ENCODE measurements at places on chromosomes 4 and X.

DNA sequence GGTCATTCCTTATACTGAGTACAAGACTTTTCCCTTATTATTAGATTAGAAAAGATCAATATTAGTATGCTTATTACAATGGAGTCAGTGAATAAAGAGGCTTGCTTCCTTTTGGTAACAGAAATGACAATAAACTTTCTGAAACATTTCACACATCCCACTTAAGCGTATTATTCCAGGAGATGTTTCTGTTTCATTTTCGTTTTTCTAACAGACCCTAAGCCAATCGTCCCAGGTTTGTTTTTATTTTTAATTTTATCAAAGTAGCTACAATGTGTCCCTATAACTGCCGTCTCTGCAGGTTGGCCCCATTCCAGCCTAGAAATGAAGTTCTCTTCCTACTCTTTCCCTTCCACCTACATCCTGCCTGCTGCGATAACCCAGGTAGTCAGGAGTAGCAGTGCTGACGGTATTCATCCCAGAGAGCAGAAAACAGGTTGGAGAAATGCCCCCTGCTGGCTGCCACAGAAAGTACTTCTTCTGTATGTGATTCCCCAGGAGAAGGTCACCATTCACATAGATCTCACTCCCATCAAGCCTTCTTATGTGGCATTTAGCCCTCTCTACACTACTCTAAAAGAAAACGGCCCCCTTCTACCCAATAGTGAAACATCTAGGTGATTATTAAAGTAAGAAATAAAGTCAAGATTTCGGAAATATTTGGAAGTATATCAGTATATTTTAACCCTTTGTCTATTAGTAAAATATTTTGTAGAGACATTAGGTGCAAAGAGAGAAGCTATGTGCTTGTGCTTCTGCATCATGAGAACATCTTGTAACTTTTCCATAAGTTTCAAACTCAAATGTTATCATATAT is 40.4 kb downstream of the ENPEP start:
- DNase-seq = peak; percentile 71

- DNase-seq = no peak
Measured at GRCh38 chr4:75718529-75718928, 5.8 kb upstream of the USO1 start.

GRCh38 chr4:87356832-87357526 is 34.0 kb downstream of the HSD17B11 start:
- peak; percentile 38 for DNase-seq

DNA sequence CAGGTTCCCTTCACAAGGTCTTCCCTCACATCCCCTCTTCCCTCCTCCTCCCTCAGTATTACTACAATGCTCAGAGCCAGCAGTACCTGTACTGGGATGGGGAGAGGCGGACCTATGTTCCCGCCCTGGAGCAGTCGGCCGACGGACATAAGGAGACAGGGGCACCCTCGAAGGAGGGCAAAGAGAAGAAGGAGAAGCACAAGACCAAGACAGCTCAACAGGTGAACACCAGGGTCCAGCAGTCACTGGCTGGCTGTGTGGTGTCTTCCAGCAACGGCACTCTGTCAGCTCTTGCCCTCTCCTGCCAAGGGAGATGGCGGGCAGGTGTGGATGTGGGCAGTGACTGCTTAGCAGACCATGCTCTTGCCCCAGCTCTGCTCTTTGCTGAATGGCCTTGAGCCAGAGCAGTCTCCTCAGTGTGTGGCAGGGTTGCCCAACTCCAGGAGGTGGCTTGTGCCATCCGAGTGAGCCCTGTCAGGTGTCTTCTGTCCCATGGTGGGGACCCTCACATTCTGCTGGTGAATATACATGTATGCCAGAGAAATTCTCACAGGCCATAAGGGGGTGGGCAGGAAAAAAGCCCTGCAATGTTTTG is 11.4 kb upstream of the UBA1 start:
- DNase-seq = no peak

DNA sequence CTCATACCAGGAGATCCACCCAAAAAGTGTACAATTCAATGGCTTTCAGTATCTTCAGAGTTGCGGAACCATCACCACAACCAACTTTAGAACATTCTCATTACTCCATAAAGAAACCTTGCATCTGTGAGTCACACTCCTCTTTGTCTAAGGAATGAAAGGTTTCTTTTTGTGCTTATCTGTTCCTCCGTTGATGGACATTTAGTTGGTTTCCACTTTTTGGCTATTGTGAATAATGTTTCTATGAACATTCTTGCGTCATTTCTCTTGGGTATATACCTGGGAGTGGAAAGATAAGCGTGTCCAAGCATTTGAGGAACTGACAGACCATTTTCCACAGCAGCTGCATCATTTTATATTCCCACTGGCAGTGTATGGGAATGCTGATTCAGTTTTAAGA is 10.6 kb downstream of the FAM184B start:
- DNase-seq = peak; percentile 9

DNA sequence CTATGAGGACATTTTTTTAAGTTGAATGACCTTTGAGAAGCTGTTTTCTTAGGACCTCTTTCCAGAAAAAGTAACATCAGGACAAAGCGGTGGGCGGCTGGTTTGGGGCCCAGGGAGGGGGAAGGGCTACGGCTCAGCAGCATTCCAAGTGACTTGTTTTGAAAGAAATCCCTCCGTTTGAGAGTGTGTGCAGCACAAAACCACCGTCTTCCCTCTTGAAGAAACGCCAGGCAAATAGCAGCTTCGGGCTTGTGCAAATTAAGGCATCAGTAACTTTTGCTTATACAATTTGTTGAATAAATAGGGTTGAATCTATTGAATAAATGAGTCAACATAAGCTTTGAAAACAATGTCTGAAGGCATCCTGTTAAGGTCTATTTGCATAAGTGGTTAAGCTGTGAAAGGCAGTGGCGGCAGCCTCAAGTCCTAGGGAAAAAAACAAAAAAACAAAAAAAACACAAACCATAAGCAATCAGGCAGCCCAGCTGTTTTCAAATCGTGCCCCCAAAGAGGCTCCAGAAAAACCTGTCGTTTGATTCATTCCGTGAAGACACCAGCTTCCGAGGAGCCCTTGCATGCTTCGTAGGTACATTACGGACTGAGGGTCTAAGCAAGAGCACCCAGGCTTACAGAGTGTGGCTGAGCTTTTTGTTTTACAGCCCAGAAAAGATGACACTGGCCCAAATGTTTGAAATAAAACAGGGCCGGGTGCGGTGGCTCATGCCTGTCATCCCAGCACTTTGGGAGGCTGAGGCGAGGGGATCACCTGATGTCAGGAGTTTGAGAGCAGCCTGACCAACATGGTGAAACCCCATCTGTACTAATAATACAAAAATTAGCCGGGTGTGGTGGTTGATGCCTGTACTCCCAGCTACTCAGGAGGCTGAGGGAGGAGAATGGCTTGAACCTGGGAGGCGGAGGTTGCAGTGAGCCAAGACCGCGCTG is 103.7 kb downstream of the CRLF2 start:
- DNase-seq = no peak

GRCh38 chr4:70997546-70997945 is 4.1 kb downstream of the DCK start:
- no peak for DNase-seq

DNA sequence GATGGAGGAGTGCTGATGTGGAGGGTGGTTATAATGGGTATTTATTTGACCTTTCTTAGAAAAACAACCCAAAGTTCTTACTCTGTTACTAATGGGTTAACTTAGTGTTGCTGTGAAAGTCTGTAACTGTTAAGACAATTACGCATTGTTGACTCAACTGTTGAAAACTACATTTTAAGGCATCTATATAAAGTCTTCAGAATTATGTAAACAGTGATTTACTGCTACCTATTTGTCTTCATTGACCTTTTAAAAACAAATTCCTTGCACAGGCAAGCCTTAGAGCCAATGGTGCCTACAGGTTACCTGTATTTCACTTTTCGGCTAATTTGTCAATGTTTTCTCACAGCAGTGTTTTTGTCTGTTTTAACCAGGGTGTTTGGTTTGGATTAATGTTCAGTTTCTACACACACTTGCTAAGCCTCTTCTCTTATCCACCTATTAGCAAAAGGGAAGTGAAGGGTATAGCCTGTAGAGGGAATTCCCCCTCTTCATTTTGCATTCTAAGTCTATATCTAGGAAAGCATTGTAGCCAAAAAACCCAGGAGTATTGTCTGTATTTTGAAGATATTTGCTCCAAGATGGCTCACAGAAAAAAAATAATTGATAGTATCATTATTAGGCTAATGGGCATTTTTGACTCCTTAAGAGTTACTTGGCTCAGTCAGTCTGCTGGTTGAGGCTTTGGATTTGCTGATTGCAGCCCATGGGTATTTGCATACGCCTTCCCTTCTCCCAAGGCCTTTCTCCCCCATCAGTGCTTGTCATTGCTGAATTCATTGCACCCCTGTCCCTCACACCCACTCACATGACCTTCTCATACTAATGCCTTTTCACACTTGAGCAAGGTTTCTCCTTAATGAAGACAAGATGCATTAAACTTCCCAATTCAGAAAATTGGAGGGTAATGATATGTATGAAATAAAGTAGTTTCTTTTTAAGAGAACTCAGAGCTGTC is 30.5 kb downstream of the AFF1 start:
- DNase-seq = no peak

- no peak for DNase-seq
Measured at GRCh38 chrX:155262970-155263754, 1.1 kb downstream of the RAB39B start.

- DNase-seq = no peak
Measured at GRCh38 chr4:165288639-165289422, 38.6 kb upstream of the MSMO1 start.

DNA sequence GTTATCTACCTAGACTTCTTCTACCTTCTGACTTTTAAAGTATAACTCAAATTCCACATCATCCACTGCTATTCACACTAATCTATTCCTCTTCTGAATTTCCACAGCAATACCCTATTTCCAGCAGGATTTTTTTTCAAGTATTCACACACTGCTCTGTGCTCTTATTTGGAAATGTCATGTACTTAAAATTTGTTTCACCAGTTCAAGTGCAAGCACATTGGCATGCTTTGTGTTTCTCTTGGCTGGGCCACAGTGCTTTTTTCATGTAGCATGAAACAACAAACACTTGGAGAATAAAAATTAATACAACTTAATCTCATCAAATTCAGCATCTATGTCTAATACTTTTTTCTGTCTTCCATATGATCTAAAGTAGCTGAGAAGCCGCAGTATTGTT is 161.8 kb upstream of the PCDH18 start:
- DNase-seq = peak; percentile 37

DNA sequence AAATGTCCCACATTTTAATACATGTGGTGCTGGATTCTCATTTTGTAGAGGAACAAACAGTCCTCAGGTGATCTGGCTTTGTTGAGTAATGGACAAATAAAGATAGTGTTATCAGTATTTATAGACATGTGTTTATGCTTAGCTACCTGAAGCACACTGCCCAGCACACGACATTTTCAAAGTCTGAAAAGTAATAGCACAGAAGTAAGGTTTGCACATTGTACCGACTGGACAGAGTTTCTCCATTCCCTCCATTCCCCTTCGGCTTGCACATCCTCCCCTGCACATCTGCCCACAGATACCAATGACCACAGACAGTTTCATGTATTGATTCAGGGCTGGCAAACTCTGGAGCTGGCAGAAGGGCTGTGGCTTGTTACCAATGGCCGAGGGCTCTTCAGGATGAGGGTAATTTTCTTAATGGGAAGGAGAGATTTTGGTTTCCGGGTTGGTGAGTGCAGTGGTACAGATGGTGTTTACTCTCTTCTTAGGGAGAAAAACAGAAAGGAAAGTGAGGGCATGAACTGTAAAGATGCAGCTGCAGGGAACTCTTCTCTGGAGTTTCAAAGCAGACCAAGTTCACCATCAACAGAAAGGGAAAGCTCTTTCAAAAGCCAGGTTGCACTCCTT is 2.3 kb downstream of the GRPR start:
- DNase-seq = no peak

GRCh38 chr4:87219632-87220093 is 755 bp downstream of the KLHL8 start:
- peak; percentile 56 for DNase-seq

DNA sequence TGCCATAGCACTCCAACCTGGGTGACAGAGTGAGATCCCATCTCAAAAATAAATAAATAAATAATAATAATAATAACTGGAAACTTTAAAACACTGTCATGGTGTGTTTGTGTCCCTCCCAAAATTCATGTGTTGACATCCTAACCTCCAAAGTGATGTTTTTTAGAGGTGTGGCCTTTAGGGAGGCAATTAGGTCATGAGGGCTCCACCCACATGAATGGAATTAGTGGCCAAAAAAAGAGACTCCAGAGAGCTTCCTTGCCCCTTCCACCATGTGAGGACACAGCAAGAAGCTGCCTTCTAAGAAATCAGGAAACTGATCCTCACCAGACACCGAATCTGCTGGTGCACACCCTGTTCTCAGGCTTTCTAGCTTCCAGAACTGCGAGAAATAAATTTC is 23.8 kb upstream of the RAPGEF2 start:
- DNase-seq = no peak

GRCh38 chr4:42627885-42628646 is 28.8 kb downstream of the ATP8A1 start:
- no peak for DNase-seq

- peak; percentile 56 for DNase-seq
Measured at GRCh38 chr4:111631215-111631999, 513.8 kb upstream of the FAM241A start.

GRCh38 chrX:14386981-14387380 is 142.4 kb upstream of the GLRA2 start:
- peak; percentile 24 for DNase-seq

DNA sequence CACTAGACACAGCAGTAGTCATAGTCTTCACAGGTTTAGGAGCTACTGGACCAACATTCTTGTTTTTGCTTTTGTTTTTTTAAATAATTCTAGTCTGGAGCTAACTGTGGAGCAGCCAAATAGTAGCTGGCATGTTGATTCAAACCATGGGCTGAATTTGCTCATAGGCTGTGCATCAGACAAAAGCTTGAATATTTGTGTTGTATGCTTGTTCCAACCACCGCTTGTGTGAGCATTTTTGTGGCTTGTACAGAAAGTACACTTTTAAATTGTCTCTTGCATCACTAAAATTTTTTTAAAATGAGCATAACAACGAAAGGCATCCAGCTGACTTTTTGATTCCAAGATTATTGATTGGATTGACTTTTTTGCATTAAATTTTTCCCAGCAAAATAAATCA is 39.6 kb downstream of the CCNI start:
- no peak for DNase-seq

- peak; percentile 55 for DNase-seq
Measured at GRCh38 chr4:145703850-145704497, 24.0 kb downstream of the C4orf51 start.

- no peak for DNase-seq
Measured at GRCh38 chrX:79153348-79153747, 8.9 kb downstream of the GPR174 start.

GRCh38 chr4:15653864-15654592 is 1.1 kb downstream of the FBXL5 start:
- DNase-seq = peak; percentile 74
